Suprapubic skin (tissue), 4 donors: ENCODE measurements at places on chromosomes 4 and X. TPM values are rescaled to one million over a fixed set of nuclear protein-coding genes. Genes with fewer than 3 reads are reported as not detected.

The VSIG4 gene
- total RNA-seq = 10.7 TPM

The PPP2R2C gene
- 61.5 TPM for total RNA-seq

The CLGN gene
- 0.51 TPM for total RNA-seq

The UGT2B17 gene
- not detected for total RNA-seq

The SPANXB1 gene
- not detected for total RNA-seq

The STARD8 gene
- 2.0 TPM for total RNA-seq
